ENCODE measurements at places on chromosomes 6 and 20.

DNA sequence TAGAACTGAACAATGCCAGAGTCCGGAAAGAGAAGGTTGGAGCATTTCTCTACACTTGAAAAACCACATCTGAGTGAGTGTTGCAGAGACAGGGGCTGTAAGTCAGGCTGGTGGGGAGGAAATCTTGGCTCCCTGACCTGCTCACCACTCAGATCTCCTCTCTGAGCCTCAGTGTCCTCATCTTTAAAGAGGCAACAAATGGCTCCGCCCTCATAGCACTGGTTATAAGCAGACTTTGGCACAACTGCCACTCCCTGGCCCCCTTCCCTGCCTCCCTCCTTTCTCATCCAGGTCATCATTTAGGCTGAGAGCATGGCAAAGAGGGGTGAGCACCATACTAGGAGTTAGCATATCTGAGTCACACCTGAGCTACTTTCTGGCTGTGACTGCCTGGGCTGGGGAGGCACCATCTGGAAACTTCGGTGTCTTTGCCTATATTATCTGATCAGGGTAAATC, 10.6 kb downstream of the SIRPG start:
- no peak for DNase-seq

- peak; percentile 66 for DNase-seq
These were observed 3.7 kb downstream of the OGFR start for GRCh38 chr20:62808211-62808865.

GRCh38 chr20:53899351-53900167, 170.8 kb downstream of the BCAS1 start:
- peak; percentile 83 for DNase-seq

- no peak for DNase-seq
These were observed 48.2 kb upstream of the ADTRP start for GRCh38 chr6:11826779-11827178.

- DNase-seq, result no peak
These were observed 6.8 kb upstream of the ALDH8A1 start for GRCh38 chr6:134956676-134957075.

DNA sequence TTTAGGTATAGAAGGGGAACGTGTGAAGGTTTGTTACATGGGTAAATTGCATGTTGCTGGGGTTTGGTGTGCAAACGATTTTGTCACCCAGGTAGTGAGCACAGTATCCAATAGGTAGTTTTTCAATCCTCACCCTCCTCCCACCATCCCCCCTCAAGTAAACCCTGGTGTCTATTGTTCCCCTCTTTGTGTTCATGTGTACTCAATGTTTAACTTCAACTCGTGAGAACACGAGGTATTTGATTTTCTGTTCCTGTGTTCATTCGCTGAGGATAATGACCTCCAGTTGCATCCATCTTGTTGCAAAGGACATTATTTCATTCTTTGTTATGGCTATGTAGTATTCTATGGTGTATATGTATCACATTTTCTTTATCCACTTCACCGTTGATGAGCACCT, 11.6 kb upstream of the VNN1 start:
- DNase-seq, result no peak

DNA sequence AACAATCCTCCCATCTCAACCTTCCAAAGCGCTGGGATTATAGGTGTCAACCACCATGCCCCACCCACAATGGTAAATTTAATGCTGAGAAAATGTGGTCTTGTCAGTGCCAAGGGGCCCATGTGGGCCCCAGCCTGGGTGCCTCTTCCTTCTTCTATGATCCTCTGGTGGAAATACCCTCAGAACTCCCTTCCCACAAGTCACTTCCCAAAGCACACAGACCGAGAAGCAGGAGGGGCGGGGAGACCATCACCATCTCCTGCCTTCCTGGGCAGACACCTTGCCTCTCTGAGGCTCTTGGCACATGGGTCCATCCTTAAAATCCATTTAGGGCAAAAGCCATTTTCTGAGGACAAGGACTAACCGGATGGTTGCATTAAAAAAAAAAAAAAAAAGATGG, 59.0 kb downstream of the NOL4L start:
- no peak for DNase-seq

DNA sequence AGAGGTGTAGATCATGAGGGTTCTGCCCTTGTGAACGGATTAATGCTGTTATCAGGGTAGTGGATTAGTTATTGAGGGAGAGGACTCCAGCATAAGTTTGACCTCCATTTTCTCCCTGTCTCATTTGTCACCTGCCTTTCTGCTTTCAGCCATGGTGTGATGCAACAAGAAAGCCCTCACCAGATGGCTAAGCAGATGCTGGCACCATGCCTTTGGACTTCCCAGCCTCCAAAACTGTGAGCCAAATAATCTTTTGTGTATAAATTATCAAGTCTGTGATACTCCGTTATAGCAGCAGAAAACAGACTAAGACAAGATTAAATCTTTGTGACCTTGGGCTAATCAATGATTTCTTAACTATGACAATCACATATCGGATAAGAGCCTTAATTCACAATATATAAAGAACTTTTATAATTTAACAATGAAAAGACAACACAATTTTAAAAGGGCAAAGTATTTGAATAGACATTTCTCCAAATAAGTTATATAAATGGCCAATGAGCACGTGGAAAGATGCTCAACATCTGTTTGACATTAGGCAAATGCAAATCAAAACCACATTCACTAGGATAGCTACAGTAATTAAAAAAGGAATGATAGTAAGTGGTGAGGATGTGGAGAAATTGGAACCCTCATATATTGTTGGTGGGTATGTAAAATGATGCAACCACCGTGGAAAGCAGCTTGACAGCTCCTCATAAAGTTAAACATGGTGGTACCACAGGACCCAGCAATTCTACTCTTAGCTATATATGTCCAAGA, 45.3 kb upstream of the IFNGR1 start:
- peak; percentile 62 for DNase-seq

DNA sequence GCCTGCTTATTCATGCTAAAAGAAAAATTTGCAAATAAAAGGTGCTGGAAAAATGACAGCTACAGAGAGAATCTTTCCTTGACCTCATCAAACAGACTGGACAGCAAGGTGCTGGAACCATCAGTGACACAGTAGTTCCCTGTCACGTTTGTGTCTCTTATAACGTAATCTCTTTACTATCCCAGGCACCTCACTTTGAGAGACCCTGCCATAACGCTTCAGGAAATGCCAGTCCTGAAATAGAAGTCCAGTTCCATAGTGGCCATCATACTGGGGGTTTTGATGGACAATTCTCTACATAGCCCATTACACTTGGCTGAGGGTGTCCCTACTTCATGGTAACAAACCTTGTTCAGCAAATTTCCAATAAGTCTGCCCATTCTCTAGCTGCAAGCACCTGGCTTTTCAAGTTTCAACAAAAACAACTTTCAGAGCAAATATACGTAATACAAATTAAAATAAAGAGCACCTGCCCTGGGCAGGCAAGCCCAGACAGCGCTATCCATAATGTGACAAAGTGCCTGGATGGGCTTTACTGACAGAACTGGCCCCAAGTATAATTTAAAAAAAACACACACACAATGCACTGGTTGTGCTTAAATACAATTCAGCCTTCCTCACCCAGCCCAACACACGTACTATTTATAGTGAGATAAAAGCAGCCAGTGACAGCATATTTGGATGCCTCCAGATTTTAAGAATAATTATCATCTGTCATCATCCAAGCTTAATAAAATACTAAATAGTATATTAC, 38.7 kb downstream of the CNKSR3 start:
- DNase-seq, result no peak

DNA sequence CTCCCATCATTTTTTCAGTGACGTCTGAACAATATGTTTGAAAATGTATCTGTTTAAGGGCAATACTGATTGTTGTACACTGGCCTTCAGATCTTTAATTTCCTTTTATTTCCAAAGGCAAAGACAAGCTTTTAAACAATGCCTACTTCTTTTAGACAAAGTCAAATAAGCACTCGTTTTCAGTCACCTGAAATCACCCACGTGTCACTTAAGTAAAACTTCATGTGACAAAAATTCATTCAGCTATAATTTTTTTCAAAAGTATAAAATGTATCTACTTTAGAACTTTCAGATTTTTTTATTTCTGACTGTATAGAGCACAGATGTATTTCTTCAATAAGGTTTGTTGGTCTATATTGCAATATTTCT, 113.5 kb upstream of the BEND6 start:
- no peak for DNase-seq

GRCh38 chr20:35525639-35526038, 3.8 kb downstream of the C20orf173 start:
- DNase-seq, result no peak

DNA sequence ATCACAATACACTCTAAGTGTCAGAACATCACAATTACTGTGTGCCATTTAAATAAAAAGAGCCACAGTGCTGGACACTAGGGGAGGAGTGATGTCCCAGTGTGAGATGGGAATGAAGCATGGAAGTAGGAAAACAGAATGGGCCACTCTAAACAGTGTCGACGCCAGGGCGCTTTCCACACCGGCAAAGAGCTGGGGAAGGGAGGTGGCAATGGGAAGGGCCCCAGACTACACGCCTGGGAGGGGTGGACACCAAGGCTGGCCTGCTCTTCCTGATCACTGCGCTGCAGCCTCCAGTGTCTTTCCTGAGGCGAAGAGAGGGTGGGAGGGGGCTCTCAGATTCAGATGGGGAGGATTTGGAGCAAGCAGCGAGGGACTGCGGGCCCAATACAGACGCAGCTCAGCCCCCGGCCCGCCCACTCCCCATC, 75.9 kb downstream of the ERMARD start:
- DNase-seq, result no peak

- DNase-seq, result no peak
These were observed 26.7 kb downstream of the NPEPL1 start for GRCh38 chr20:58719258-58719657.

DNA sequence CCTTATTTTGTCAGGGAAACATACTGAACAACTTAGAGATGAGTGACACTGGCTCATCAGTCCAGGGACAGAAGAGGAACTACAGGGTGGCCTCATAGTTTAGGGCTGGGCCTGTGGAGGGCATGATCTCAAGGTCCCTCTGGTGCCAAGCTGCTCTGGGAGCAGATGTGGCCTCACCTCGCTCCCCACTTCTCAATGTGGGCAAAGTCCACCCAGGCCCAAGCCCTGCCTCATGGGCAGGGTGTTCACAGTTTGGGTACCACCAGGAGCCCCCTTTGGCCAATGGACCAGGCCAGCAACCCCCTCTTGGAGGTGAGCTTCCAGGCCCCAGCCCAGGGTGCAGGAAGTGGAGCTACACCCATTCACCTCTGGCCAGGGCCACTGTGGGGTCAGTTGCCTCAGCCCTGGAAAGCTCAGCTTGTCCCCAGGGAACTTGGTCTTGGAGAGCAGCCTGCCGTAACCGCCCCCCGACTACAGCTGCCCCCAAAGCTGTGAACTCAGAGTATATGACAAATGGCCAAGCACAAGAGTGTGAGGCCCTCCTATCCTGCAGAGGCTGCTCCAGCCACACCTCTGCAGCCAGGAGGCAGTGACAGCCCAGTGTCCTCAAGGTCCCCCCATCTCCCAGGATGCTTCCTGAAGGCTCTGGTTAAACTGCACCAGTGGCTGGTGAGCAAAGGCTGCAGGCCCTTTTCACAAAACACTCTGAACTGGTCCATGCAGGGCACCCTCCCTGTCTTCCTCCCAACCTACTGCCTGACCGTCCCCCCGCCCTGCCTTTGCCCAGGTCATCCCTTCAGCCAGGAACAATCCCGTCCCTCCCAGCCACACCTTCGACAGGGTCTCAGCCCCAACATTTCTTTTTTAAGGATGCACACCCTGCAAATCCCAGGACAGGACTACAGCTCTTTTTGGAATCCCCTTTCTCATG, 3.6 kb downstream of the ADISSP start:
- DNase-seq, result no peak

DNA sequence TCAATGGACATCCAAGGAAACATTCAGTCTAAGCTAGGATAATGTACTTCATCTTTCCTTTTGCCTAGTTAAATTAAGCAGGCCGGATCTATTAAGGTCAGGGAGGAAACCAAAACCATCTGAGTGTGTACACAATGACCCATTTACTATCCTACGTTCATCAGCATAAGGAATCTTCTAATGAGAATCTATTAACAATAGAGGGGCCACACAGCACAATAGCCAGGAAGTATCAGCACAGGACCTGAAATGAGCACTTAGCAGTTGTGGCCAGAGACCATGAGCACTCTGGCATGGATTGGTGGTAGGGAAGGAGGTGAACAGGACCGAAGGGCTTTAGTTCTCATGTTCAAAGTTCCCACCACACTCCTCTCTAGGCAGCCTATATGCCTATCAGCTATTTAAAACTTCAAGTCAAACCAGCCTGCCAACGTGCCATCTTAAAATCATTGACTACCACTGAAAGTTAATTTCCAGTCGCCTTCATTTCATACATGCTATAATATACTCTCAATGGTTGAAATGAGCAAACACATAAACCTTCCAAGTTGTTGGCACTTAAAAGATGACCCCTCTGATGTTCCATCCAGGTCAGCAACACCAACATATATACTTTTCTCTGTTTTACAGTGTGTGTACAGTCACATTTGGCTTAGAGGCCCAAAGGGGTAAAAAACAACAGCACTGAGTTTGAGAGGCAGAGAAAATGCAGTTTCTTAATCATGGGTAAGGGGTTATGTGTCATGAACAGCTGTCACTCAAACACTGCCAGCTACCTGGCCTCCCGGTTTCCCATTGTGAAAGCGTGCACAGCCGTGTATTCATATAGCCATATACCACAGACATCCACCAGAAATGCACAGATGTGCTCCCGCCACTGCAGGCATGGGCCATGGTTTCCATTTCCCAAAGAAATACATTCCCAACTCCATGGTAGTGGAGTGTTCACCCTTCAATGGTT, 184.3 kb downstream of the TBXT start:
- no peak for DNase-seq

DNA sequence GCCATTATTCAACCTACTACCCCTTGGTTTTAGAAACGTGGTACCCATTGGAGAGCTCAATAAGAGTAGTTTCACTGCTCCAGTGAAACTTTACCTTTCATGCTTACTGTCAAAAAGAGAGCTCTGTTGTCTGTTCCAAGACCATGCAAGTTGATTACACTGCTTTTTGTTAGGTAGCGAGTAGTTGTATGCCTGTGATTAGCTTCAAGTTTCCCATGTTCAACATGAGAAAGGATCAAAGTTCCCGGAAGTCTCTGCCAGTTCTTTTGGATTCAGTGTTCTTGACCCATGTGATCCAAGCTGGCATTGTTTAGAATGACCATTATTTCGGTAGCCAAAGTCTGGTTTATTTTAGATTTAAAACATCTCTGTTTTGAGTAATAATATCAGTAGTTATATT, 107.1 kb downstream of the ZFAND3 start:
- DNase-seq, result no peak

DNA sequence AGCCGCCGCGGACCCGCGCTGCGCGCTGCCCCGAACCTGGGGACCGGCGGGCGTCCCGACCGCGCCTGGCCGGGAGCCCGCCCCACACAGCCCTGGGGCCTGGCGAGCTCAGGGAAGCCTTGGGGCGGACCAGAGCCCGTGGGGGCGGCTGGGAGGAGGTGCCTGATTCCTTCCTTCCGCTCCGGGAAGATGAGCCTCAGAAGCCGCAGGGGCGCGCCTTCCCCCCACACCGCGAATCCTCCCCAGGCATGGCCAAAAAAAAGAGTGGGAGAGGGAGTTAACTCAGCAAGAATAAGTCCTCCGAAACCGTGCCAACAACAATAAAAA, at the start of gene CBLN4:
TSS of gene CBLN4 (minus strand) at position 131 of the 327 bp plus-strand sequence. CDS start 1,348 bp downstream, outside the sequence.
- DNase-seq, result no peak

Data from EH (cell line).